ENCODE measurements at places on chromosomes 4 and X.

DNA sequence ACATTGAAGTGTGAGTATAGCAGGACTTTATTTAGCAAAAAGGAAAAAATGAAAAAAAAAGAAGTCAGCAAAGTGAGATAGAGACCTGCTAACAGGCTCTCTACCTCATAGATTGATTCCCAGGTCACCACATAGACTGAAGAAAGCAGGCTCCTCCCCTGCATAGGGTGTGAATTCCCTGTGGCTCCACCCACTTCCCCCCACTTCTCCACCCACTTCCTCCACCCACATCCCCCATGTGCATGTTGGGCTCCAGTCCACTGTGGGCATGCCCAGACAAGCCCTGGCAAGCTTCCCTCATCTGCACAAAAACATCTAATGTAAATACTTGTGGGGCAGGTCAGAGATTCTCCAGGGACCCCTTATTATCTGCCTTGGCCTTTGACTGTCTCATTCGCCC is 97.8 kb downstream of the TMEM47 start:
- no peak for DNase-seq

- no peak for DNase-seq
Observed at GRCh38 chrX:78075787-78076389, 28.2 kb upstream of the PGK1 start.

DNA sequence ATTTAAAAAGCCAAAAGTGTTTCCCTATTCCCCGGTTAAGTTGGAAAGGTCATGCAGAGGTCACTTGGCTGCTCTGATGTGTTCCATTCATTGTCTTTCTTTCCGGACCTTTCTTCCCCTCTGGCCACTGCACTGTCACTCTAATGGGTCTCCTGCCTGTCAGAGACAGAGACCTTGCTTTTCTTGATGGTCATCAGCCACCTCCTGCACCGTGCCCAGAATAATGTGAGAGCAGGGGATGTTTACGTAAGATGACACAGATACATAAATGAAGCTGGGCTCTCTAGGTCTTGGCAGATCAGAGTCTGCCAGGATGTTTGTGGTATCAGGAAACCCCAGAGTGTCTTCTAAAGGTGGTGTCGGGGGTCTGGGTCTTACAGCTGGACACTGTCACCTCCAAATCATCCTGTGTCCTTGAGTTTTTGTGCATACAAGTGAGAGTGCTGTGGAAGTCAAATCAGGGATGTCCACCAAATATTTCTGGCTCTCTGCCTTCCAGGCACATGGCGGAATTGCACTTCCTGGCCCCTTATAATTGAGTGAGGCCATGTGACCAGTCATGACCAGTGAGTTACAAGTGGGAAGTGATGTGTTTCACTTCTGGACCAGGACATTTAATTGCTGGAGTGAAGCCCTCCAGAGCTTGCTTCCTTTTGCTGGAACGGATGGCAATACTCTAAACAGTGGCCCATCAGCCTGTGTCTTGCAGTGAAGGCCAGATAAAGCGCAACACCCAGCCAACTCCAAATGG is 130.6 kb upstream of the ATP6AP2 start:
- DNase-seq, result no peak

- DNase-seq, result peak; percentile 50
Observed at GRCh38 chr4:42302348-42302747, 94.9 kb upstream of the SHISA3 start.

Data from HTR-8/SVneo (cell line).